WTC11 (cell line): ENCODE measurements at places on chromosomes 12 and 14. TPM values are rescaled to one million over a fixed set of nuclear protein-coding genes. Genes with fewer than 3 reads are reported as not detected.

CARMIL3 gene
- total RNA-seq = 10.6 to 13.0 TPM (median 11.4 TPM) in 3 replicates

INHBE gene
- total RNA-seq = 3.2 to 5.0 TPM (median 3.3 TPM) in 3 replicates

DNA sequence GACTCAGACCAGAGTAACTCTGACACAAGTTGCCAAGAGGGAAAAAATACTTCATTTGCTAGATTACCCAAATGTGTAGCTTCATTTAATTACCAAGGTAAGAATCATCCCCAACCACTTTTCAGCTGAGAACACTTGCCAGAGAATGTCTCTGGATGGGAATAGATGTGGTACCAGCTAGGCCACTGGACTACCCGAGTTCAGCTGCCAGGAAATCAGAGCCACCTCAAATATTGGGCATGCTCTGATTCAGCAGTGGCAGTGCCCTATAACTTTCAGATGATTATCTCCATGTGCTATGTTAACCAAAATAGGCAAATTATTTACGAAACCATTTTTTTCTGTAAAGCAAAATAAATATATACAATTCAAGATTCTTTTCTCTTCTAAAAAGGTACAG, 80.7 kb downstream of the SLC38A1 start:
- H3K27me3 ChIP-seq = peaks cover 6% of the 10 kb centered on the region
- H3K4me1 ChIP-seq = peaks cover 14% of the 10 kb centered on the region
- H3K4me3 ChIP-seq = no peak overlapping the region
- no peak for DNase-seq

GRCh38 chr14:105694961-105695360, 168.6 kb downstream of the TMEM121 start:
- H3K27me3 ChIP-seq = peaks cover 25% of the 10 kb centered on the region
- DNase-seq = no peak
- H3K27ac ChIP-seq = no peak overlapping the region
- H3K4me3 ChIP-seq = no peak overlapping the region

SSPN gene
- total RNA-seq = 1.8 to 2.5 TPM (median 1.9 TPM) in 3 replicates

GRCh38 chr14:28944605-28945004, 178.0 kb downstream of the FOXG1 start:
- H3K27me3 ChIP-seq = no peaks in the 10 kb centered on the region
- peaks cover under 1% of the 10 kb centered on the region; the same call in 1 of the 2 replicates for H3K36me3 ChIP-seq
- no peak for DNase-seq

DNA sequence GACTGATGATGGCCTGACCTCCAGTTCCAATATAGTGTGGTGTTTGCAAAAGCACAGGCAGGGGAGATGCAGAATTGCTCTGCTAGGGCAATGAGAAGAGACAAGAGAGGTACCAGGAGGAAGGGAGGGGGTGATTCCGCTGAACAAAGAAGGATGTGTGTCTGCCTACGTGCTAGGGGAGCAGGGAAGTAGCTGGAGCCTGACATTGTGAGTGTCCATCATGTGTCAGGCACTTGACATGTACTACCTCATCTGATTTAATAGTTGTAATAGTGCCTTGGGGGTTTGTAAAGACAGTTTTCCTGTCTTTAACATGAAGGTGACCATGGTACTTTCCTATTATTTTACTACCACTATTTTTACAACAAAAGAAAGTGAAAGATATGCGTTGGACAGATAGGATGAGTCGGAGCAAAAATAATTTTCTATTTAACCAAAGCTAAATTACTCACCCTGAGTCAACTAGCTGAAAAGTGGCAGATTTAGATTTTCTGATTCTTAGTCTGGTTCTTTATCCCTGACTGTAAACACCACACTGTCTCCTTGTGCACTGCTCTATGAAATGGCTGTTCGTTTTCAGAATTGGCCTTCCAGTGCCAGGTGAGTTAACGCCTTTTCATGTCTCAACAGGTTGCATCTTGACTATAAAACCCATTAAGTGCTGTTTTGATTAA, 33.7 kb upstream of the TEAD4 start:
- H3K27ac ChIP-seq = no peak overlapping the region
- H3K4me3 ChIP-seq = no peak overlapping the region
- H3K27me3 ChIP-seq = no peaks in the 10 kb centered on the region
- H3K36me3 ChIP-seq = peaks cover 25% of the 10 kb centered on the region

RERG gene
- total RNA-seq = 0.21 to 0.73 TPM (median 0.28 TPM) in 3 replicates

DNA sequence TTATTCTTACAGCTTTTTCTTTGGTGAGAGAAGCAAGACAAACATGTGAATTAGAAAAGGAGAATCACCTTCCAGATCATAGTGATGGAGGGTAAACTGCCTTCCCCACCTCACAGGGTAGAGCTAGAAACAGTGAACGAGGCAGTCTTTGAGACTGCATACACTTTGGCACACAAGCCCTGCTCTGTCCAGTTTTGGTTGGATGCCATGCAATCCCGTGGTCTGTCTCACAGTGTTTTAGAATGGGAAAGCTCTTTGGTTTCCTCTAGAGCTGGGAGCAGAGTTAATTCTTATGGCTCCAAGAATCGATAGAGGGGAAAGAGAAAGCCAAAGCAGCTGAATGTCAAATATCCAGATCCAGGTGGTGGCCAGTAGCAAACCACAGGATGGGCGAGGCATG, 21.9 kb downstream of the TDP1 start:
- H3K36me3 ChIP-seq = peaks cover 30% of the 10 kb centered on the region
- H3K27me3 ChIP-seq = no peaks in the 10 kb centered on the region
- DNase-seq = no peak
- no peaks in the 10 kb centered on the region for H3K4me1 ChIP-seq
- no peak overlapping the region for H3K27ac ChIP-seq

GPR84 gene
- total RNA-seq = 0.13 TPM in 1 of 3 replicates, not detected in the others

NR1H4 gene
- not detected in 3 replicates for total RNA-seq

DNA sequence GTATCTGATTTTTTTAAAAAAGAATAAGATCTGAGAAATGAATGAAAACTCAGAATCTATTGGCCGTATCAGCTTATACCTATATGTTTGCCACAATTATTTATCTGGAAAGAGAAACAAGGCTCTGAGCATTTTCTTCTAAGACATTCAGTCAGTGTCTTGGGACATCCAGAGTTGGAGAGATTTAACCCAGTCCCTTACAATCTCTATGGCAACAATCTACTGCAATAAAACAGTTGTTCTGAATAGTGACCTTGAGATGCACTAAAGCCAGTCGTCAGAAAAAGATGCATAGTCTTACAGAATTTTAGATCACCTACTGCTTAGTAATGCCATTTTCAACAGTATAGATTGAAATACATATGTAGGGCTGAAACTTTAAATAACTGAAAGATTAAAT, 52.0 kb upstream of the SOCS2 start:
- no peak overlapping the region for H3K4me3 ChIP-seq
- no peak overlapping the region for H3K27ac ChIP-seq
- H3K4me1 ChIP-seq = peaks cover 16% of the 10 kb centered on the region
- H3K36me3 ChIP-seq = no peaks in the 10 kb centered on the region
- no peak for DNase-seq

DNA sequence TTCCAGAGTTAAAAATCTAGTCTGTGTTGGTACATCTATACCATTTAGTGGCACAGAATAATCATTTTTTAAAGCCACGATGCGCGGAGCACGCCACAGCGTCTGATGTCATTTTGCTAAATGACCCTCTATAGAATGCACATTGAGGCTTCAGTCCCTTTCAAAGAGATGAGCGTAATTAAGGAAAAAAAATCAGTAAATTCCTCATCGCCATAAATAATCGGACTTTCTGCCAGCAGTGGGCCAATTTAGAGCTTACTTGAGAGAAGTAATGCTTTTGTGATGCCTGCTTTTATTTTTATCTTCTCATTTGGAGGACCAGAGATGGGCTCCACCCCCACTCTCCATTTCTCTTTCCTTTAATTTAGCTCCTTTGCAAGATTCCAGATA, 4.0 kb downstream of the ASCL1 start:
- peaks cover 12% of the 10 kb centered on the region for H3K36me3 ChIP-seq
- no peak for DNase-seq
- peaks cover 99% of the 10 kb centered on the region for H3K27me3 ChIP-seq

RNF212B gene
- total RNA-seq = 0.27 to 0.55 TPM (median 0.46 TPM) in 3 replicates

- H3K27ac ChIP-seq = no peak overlapping the region
- H3K27me3 ChIP-seq = peaks cover 4% of the 10 kb centered on the region; the same call in 1 of the 2 replicates
- no peaks in the 10 kb centered on the region for H3K4me1 ChIP-seq
Observed at GRCh38 chr12:55663391-55663790, 26.7 kb downstream of the OR10P1 start.

DNA sequence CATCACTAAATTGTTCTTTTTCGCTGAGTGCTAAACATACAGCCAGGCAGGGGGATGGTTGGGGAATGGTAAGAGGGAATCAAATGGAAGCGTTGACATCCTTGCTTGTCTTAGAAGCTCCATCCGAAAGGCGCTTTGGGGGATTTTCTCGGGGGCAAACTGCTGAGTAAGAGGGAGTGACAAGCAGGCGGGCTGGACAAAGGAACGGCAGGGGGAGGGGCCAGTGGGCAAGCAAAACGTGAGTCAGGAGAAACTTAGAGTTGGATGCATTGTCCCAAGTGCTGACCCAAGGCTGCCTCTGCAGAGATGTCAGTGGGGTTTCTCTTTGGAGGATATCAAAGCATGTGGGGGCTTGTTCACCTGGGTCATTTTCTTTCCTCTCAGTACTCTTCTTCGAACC, 480.5 kb downstream of the VRK1 start:
- H3K36me3 ChIP-seq = no peaks in the 10 kb centered on the region
- H3K27me3 ChIP-seq = no peaks in the 10 kb centered on the region
- DNase-seq = peak; percentile 64
- H3K27ac ChIP-seq = no peak overlapping the region

DNA sequence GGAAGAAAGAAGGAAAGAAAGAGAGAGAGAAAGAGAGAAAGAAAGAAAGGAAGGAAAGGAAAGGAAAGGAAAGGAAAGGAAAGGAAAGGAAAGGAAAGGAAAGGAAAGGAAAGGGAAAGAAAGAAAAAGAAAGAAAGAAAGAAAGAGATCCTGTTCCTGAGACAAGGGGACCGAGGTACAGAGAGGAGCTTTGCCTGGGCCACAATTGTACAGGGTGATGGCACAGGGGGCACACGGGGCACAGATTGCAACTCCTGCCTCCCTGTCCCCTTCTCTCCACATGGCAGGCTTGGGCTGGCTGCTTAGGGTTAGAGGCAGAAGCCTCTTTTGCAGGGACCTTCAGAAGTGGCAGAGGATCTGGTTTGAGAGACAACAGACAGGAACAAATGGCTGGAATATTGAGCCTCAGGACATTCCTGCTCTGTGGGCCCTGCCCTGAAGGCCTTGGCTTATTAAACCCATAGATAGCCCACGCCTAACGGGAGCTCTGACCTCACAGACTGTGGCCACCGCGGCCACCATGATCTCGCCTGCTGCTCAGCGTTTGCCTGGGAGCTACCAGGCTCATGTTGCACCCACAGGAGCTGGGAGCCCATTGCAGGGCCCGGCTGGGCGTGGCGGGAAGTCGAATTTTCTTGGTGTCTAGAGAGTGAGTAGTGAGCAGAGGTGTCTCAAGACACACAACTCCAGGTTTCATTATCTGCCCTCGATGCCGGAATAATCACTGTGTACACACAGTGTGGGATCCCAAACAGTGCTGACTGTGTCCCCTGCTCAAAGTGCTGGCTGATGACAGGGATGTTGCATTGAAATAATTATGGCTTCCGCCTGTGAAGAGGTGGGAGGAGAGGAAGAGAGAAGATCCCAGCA, 147.9 kb upstream of the NCOR2 start:
- peaks cover 9% of the 10 kb centered on the region for H3K4me1 ChIP-seq
- H3K27ac ChIP-seq = 0 out of 2 replicates have a peak overlapping the region, but pooled peaks have one; percentile 59

GRCh38 chr14:50901361-50901760, 29.5 kb downstream of the ABHD12B start:
- H3K27ac ChIP-seq = no peak overlapping the region
- H3K4me3 ChIP-seq = no peak overlapping the region
- peaks cover 56% of the 10 kb centered on the region for H3K4me1 ChIP-seq
- DNase-seq = no peak
- no peaks in the 10 kb centered on the region for H3K27me3 ChIP-seq

- no peak overlapping the region for H3K27ac ChIP-seq
- H3K4me1 ChIP-seq = no peaks in the 10 kb centered on the region
- H3K36me3 ChIP-seq = no peaks in the 10 kb centered on the region
- H3K27me3 ChIP-seq = no peaks in the 10 kb centered on the region
Observed at GRCh38 chr12:2489275-2489674, 305.5 kb upstream of the FKBP4 start.

DNA sequence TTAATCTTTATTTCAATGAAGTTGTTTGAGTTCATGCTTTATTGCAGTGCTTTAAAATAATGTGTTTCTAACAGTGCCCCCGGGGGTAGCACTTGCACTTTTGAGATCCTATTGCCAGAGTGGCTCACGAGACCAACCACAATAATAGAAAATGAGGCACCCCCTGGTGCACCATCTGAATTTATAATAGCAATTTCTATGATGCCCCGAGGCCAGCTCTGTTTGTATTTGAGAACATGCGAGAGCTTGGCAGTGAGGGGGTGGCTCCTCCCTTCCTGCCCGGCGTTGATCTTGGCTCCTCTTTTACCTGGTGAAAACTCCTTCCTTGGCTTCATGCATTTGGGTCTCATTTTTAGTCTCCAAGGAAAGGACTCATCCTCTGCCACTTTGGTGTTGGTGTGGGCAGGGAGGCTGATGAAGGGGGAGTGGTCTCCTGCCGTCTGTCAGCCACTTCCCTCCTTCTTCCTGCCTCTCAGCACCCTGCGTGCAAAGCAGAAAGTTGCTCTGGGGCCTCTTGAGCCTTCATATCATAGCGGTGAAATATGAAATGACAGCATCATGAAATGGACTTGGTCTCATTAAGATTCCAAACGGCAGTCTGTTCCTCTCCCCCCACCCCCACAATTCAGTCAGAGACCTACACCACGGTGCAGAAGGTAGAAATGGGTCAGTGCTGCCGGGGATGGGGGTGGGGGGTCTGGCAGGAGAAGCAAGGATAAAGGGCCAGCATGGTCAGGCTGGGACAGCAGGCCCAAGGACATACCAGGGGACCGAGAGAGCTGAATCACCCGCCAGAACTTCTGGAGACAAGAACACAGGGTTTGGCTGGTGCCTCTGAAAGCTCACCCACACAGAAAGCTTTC, 17.7 kb upstream of the NRXN3 start:
- peaks cover 5% of the 10 kb centered on the region; the same call in 1 of the 2 replicates for H3K27me3 ChIP-seq
- H3K27ac ChIP-seq = no peak overlapping the region
- DNase-seq = no peak
- H3K36me3 ChIP-seq = no peaks in the 10 kb centered on the region
- no peak overlapping the region for H3K4me3 ChIP-seq

DNA sequence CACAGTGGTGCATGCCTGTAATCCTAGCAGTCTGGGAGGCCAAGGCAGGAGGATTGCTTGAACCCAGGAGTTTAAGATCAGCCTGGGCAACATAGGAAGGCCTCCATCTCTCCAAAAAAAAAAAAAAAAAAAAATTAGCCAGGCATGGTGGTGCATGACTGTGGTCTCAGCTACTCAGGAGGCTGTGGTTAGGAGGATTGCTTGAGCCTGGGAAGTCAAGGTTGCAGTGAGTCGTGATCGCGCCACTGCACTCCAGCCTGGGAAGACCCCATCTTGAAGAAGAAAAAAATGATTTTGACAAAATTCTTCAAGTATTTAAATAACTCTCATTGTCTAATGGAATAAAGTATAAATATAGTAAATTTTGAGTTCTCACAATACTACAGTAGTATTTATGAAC, 219.2 kb upstream of the SSTR1 start:
- H3K36me3 ChIP-seq = 0 out of 2 replicates have a peak, but pooled peaks cover under 1% of the 10 kb centered on the region
- no peaks in the 10 kb centered on the region for H3K27me3 ChIP-seq
- no peak overlapping the region for H3K27ac ChIP-seq
- H3K4me1 ChIP-seq = peaks cover 41% of the 10 kb centered on the region

PNMA1 gene
- total RNA-seq = 46.0 to 50.2 TPM (median 49.6 TPM) in 3 replicates

- no peak overlapping the region for H3K4me3 ChIP-seq
- no peak for DNase-seq
- H3K27ac ChIP-seq = no peak overlapping the region
- peaks cover 26% of the 10 kb centered on the region for H3K36me3 ChIP-seq
- H3K4me1 ChIP-seq = no peaks in the 10 kb centered on the region
Observed at GRCh38 chr14:23623962-23624361, 12.2 kb upstream of the DHRS2 start.

GRCh38 chr12:70571705-70572268, 65.4 kb downstream of the PTPRB start:
- H3K27ac ChIP-seq = no peak overlapping the region
- peaks cover 5% of the 10 kb centered on the region for H3K36me3 ChIP-seq
- no peak overlapping the region for H3K4me3 ChIP-seq
- DNase-seq = no peak
- no peaks in the 10 kb centered on the region for H3K27me3 ChIP-seq
- H3K4me1 ChIP-seq = peaks cover 10% of the 10 kb centered on the region
